ENCODE measurements at places on chromosomes 2 and 18.

DNA sequence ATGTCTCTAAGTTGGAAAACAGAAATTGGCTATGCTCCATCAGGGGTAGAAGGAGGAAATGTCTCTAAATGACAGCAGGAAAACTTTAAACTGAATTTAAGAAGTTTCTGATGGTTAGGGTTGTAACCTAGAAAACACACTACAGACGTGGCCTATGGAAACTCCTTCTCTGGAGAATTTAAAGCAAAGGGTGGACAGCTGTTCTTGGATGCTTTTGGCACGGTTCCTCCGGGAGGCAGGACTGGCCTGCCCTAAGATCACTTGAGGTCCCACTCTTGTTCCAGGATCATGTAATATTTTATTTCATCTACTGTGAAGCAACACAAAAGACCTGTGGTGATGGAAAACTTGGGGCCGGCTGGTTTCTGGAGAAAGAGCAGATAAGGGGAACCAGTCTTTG lies 77.0 kb downstream of the NRP2 start:
- no peak for DNase-seq

DNA sequence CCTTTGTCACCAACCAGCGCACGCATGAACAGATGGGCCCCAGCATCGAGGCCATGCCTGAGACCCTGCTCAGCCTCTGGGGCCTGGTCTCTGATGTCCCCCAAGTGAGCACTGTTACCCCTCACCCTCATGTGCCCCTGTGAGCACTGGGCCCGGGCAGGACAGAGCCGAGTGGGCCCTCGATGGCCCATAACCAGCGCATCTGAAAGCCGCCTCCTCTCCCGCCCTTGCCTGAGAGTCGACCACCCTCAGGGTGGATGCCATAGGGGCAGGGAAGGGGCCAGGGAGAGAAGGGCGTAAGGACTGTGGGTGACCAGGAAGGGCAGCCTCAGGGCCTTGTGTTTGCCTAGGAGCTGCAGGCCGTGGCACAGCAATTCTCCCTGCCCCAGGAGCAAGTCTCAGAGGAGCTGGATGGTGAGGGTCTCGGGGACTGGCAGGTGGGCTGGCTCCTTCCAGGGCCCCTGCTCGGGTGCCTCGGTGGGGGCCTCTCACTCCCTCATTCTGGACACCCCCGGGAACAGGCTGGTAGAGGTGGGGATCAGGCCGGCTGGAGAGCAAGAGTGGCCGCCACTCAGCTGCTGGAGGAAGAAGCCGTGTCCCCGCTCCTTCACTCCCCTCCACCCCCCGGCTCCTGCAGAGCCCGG lies 2.1 kb downstream of the PROM2 start:
- DNase-seq = no peak

DNA sequence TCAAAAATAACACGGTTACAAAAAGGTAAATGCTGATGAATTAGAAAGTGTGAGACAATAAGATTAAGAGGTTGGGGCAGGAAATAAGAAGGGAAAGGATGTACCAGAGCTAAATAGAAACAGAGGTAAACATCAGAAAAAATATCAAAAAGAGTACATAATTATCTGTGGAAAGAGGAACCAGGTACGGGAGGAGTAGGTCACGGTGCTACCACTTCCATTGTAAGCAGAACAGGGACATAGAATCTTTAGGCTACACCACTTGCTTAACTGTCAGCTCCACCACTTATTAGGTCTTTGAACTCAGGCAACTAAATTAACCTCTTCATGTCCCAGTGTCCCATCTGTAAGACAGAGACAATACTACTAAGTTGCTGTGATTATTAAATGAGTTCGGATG lies 350.3 kb downstream of the LRATD1 start:
- no peak for DNase-seq

DNA sequence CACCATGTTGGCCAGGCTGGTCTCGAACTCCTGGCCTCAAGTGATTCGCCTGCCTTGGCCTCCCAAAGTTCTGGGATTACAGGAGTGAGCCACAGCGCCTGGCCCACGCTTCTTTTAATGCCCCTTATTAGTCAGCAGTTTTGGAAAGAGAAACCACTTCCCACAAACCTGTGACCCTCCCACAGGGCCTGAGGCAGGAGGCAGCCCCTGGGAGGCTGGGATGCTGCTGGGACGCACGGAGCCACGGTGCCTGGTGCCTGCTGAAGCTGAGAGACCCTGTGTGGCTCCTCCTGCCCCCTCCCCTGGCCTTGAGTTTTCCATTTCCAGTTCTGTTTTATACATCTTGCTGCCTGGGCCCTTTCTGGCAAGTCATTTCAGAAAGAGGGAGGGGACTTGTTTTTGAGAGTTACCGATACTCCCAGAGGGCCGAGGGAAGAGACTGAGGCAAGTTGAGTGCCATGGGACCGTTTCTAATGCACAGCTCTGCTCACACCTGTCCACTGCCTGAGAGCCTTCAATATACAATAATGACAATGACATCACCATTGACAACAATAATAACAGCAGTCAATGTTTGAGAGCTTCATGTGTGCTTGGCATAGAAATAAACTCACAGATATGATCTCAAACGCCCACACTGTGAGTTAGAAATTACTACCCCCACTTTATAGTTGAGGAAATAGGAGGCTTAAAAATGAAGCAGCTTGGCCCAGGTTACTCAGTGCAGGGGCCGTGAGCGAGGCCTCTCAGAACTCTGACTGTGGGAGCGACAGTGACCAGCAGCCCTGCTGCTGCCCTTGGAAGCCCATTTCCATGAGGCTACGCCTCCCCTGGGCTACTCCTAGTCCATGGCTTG lies 78.1 kb upstream of the YWHAQ start:
- DNase-seq = no peak

DNA sequence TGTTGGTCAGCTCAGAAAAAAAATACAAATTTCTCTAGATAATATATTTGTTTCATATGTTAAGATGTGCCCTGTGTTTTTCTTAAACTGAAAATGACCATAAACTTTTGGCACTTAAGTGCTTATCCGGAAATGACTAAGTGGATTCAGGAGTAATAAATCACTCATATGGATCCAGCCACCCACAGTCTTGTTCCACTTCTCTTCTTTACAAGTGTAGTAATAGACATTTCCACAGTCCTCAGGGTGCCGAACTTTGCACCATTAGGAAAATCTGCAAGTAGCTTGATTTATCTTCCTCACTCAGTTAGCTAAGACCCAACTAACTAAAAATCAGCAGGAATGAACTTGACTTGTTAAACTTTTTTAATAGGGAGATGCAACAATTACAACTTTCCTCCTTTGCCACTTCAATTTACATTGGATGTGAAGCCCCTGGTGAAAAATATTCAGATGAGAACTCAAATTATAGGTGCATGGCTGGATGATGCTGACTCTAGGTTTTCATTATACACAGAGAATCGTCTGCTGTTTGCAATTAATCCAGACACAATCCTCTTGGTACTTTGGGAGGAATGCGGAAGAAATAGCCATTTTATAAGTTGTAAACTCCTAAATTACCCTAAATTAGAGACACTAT lies 322.5 kb downstream of the ARHGAP15 start:
- DNase-seq = no peak

Data from GM12891 (cell line).